Activated CD8-positive, alpha-beta memory T cell treated with anti-CD3 and anti-CD28 coated beads, Interleukin-2, amount 50 U/mL, for 4 hours (primary cell): ENCODE measurements at places on chromosomes 11 and 22.

- DNase-seq: no peak
Measured at GRCh38 chr11:32316232-32316631, 119.1 kb downstream of the WT1 start.

DNA sequence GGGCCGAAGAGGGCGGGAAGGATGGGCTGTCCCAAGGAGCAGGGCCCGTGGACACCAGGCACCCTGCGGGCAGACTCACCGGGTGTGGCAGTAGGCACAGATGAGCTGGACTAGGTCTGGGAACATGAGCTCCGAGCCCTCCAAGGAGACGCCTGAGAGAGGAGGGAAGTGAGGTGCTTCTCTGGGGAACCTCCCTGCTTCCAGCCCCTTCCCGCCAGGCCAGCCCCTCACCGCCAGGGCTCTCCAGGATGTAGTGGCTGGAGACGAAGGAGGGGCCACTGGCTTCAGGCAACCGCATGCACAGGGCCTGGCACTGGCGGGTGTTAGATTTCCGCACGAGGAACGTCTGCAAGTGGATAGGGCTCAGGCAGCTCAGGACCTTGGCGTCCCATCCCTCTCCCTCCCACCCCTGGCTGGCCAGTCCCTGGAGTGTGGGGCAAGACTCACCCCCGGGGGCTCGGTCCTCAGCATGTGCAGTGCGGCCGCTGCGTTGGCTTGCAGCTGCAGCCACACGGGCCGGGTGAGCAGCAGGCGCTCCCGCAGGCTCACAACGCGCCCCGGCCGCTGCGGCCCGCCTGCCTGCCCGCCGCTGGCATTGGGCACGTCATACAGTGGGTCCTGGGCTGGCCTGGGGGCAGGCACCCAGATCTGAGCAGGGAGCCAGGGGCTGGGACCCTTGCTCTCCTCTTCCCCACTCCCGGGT lies 552 bp downstream of the RIN1 start:
- DNase-seq: no peak

DNA sequence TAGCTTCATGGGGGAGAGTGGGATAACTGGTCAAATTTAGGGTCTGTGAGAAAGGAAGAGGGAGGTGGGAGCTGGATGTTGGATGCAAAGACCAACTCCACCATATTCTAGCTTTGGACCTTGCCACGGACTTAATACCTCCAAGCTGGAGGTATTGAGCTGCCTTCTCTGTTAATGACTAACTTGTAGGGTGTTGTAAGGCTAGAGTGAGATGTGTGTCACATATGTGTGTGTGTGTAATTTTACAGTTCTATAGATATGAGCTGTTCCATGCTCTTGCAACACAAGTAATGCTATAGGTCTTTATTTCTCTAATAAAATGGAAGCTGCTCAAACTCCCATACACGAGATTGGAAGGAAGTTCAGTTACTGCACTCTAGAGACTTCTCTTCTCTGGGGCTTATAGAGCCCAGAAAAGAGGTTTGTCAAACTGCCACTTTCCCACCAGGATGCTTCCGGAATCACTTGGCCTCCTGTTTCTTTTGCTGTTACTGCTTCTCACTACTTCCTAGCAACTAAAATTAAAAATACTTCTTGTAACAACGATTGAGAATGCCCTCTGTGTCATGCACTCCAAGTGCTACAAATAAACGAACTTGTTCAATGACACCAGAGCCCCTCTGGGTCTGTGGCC lies 16.0 kb upstream of the FJX1 start:
- no peak for DNase-seq

DNA sequence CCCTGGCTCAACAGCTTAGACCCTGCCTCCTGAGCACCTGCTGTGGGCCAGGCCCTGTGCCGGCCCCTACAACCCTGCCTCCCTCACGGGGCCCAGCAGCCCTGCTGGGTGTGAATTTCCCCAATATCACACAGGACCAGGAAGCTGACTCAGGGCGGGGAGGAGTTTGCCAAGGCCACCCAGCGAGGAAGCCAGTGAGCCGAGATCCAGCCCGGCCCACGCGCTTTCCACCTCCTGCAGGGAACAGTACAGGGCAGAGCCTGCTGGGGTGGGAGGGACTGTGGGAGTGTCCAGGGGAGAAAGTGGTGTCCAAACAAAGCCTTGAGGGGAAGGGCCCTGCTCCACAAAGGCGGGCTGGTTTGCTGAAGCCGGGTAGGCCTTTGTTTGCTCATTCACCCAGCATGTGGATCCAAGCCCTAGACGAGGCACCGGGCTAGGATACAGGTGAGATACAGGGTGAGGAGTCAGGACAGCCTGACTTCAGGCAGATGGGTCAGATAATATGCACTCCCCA lies 26.8 kb downstream of the RPL3 start:
- DNase-seq: no peak

- DNase-seq: no peak
Measured at GRCh38 chr11:88709567-88709966, 356.2 kb downstream of the GRM5 start.

DNA sequence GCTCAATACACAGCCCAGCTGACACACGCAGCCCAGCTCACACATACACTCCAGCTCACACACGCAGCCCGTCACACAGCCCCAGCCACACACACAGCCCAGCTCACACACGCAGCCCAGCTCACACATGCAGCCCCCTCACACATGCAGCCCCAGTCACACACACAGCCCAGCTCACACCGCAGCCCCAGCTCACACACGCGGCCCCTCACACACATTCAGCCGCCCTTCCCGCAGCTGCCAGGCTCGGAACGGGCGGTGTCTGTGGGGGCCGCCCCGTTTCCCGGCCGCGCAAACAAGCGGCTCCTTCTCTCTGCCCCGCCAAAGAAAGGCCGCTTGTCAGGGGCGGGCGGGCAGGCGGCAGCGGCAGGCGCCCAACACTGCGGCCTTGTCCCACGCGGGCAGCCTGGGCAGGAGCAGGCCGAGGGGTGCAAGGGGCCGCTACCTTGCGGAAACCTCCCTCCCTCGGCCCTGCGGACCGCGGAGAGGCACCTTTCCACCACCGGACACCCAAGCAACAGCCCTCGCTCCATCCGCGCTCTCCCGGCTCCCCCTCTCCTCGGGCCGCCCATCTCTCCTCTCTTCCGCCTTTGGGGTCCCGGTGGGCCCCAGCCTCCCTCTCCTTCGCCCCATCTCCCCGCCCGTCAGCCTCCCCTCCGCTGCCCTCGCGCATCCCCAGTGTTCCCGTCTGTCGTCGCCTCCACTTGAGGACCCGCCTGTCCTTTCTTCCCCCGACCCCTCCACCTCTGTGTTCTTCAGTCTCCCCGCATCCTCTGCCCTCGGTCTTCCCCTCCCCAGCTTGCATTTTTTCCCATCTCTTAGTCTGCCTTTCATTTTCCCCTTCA lies 2.2 kb downstream of the PHLDB1 start:
- peak; percentile 34 for DNase-seq

DNA sequence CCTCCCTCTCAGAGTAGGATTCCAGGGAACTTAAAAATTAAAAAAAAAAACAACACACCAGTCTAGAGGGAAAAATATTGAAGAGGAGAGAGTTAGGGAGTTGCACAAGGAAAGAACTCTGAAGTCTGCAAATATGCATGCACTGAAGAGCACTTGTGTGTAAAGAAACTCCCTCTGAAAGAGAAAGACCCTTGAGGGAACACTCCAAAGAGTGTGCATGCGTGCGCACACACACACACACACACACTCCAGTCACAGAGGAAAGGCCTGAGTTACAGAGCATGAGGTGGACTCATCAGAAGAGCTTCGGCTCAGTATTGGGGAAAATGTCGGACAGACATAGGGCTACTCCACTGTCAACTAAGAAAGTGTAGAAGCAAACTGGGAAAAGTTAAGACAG lies 30.1 kb downstream of the GGTLC2 start:
- no peak for DNase-seq

DNA sequence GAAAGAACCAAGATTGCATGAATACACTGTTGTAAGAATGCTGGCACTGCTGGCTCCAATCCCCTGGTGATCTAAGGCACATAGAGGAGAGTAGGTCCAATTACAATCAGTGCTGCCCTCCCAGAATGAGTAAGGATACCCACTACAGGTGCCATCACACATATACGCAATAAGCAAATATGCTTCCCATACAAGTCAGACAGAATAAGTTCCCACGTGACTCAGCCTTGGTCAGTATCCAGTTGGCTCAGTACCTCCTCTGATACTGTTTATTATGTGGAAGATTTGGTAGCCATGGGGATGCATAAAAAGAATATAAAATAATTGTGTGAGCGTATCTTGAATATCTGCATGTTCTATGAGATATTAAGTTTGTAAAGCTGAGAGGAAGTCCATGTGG lies 8.9 kb upstream of the OR2D3 start:
- DNase-seq: no peak

DNA sequence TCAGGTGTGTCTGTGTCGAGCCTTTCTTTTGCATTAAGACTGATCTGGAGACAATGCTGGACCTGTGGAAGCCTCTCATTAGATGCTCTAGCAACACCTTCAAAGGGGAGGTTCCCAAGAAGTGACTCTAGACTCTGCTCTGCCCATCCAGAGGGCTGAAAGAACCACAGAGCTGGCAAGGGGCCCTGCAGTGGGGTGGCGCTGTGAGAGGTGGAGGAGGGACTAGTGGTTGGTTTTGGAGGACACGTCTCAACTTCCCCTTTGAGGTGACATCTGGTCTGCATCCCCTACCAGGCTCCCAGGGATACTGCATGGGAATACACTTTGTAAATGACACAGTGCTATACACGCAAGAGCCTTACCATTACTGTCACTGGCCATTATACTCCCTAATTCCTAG lies 34.2 kb upstream of the SYT13 start:
- DNase-seq: no peak

- DNase-seq: no peak
Measured at GRCh38 chr11:105490333-105490732, 119.5 kb upstream of the GRIA4 start.

DNA sequence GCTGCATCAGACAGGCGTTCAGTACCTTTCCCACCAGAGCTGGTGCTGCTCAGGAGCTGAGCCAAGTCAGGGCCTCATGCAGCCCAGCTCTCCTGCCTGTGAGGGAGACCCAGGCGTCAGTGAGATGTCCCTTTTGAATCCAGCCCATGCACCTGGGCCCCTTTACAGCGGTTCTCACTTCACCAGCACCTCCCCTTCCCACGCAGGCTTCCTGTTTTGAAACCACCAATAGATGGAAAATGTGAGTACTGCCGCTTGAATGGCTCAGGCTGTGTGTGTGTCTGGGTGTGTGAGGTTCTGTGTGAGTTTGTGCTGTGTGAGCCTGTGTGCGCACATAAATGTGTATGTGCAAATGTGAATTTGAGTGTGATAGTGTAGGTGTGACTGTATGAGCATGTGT lies 88.4 kb downstream of the UBASH3B start:
- DNase-seq: peak; percentile 75

- DNase-seq: no peak
Measured at GRCh38 chr22:20399866-20400605, 6.1 kb downstream of the ZNF74 start.

GRCh38 chr11:74319139-74319816 lies 7.8 kb upstream of the P4HA3 start:
- DNase-seq: no peak

DNA sequence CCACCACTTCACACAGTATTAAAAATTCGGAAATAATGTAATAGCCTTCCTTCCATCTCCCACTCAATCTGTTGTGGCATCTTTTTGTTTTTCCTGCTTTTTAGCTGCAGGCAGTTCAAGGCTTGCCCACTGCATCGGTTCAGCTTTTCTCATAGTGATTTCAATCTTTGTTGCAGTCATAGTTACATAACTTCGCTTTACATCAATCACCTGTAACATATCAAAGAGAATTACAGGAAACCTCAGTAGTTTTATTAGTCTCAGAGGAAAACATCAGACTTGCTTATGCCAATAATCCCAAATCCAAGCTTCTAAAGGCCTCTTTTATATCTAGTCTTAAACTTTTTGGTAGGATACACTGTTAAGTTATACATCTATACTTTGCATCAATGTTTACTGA lies 20.5 kb downstream of the CHORDC1 start:
- no peak for DNase-seq

DNA sequence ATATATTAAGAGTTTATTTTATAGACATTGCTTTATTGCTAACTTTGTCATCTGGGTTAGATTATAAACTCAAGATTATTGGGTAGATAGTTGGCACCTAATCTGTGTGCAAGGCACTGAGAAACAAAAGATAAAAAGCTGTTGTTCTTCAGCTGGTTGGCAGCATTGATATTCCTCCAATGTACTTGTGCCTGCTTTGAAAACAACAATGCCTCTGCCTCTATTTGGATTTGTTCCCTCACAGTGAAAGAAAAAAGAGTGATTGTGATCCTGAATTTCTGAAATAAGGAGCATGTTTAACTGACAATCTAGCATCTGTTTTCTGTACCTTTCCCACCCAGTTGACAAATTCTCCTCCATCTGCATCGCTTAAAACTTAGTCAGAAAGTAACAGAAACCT lies 98.3 kb downstream of the TYR start:
- no peak for DNase-seq

DNA sequence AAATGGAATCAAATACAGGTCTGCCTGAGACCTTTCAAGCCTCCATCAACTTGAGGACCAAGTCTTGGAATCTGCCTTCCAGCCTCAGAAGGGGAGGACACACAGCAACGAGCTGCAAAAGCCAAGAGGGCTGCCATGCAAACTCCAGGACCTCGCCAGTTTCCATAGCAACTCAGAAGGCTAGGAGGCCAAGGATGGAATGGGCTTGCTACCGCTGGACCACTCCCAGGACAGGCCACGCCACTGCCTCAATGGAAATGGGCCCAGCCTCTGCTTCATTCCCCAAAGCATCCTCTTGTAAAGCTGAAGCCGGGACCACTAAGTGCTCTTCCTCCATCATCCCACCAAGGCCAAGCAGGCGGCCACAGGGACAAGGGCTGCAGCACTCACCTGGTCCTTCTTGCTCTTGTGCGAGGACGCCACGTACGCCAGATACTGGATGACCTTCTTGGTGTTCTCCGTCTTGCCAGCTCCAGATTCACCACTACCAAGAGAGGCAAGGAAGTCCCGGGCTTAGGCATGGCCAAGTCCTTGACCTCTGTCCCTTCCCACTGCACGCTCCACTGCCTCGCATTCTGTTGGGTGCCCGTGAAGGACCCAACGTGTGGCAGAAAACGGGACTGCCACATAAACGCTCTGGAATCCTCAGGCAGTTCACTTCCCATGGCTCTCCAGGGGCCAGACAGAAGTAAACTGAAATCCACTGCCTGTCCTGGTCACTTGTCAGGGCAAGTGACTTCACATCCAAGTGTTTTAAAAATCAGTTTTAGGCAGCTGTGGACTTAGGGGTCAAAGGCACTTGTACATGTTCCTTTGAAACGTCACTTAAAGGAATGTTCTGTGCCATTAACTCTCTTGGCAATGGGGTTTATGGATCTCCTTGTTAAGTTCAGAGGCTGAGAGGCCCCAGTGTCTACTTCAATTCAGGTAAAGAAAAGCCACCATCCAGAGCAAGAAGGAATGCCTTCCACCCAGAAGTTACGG lies 61.3 kb downstream of the MYH9 start:
- no peak for DNase-seq
